ENCODE measurements at places on chromosomes 13 and 19.

GRCh38 chr13:33871207-33872004 is 53.5 kb downstream of the RFC3 start:
- H3K36me3 ChIP-seq, result peaks cover 8% of the 10 kb centered on the region
- H3K4me1 ChIP-seq, result peaks cover 4% of the 10 kb centered on the region
- no peak overlapping the region for H3K4me3 ChIP-seq
- H3K27ac ChIP-seq, result no peak overlapping the region
- DNase-seq, result no peak

DNA sequence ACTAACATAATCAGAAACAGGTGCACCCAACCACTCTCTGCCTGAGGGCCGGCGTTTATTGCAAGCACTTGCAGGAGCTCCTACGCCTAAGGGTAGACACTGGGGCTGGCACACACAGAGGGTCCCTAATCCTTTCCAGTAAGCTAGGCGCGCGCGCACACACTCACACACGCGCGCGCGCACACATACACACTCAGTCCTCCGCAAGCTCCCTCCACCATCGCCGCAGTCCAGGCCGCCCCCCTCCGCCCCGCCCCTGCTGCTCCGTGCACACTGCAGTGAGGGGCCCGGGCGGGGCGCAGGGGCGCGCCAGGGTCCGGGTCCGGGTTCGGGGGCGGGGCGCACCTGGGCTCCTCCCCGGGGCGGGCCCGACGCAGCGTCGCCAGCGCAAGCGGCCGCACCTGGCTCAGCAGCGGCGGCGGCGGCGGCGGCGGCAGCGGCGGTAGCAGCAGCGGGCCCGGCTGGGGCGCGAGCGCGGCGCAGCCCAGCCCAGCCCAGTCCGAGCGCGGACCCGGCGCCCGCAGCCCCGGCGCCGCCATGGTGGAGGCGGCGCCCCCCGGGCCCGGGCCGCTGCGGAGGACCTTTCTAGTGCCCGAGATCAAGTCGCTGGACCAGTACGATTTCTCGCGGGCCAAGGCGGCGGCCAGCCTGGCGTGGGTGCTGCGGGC is at the start of gene CAMSAP3:
Gene CAMSAP3 (plus strand): TSS at position 398 of the 668 bp plus-strand sequence. CDS start 140 bp downstream, at position 538.
- H3K27me3 ChIP-seq, result peaks cover 17% of the 10 kb centered on the region
- no peak within 1 kb of the TSS for H3K27ac ChIP-seq
- peak within 1 kb of the TSS; percentile 79 for H3K4me3 ChIP-seq
- DNase-seq, result peak; percentile 90

GRCh38 chr13:106986687-106987426 is 418.9 kb upstream of the ARGLU1 start:
- peaks cover 22% of the 10 kb centered on the region for H3K4me1 ChIP-seq
- no peak overlapping the region for H3K4me3 ChIP-seq
- peak overlapping the region; percentile 5 for H3K27ac ChIP-seq
- no peak for DNase-seq

- no peaks in the 10 kb centered on the region for H3K36me3 ChIP-seq
- no peak for DNase-seq
- H3K4me1 ChIP-seq, result peaks cover 7% of the 10 kb centered on the region
Observed at GRCh38 chr13:68813180-68813796, 1294.3 kb upstream of the ATXN8OS start.

- H3K4me3 ChIP-seq, result no peak overlapping the region
- H3K27ac ChIP-seq, result no peak overlapping the region
- H3K27me3 ChIP-seq, result no peaks in the 10 kb centered on the region
- no peak for DNase-seq
- H3K4me1 ChIP-seq, result peaks cover 32% of the 10 kb centered on the region
Observed at GRCh38 chr13:66313413-66313812, 916.7 kb downstream of the PCDH9 start.

- no peak overlapping the region for H3K4me3 ChIP-seq
- H3K27ac ChIP-seq, result no peak overlapping the region
- H3K36me3 ChIP-seq, result no peaks in the 10 kb centered on the region
- no peak for DNase-seq
Observed at GRCh38 chr19:30512176-30513081, 140.2 kb downstream of the ZNF536 start.

DNA sequence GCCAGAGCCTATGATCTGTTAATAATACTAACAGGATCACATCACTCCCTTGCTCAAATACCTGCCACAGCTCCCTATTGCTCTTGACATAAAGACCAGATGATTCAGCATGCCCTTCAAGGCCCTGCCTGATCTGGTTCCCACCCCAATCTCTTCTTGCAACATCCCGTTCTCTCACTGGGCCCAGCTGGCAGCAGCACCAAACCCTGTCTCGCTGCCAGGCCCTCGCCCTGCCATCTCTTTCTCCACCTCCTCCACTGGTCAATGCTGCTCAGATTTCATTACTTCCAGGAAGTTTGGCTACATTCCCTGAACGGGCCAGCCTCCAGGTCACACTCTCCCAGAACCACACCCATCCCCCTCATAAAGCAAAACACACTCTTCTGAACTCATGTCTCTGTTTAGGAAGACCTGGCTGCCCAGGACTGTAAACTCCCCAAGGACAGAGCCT is 8.6 kb upstream of the BCAT2 start:
- peaks cover 22% of the 10 kb centered on the region for H3K27me3 ChIP-seq
- DNase-seq, result no peak
- H3K4me3 ChIP-seq, result no peak overlapping the region

DNA sequence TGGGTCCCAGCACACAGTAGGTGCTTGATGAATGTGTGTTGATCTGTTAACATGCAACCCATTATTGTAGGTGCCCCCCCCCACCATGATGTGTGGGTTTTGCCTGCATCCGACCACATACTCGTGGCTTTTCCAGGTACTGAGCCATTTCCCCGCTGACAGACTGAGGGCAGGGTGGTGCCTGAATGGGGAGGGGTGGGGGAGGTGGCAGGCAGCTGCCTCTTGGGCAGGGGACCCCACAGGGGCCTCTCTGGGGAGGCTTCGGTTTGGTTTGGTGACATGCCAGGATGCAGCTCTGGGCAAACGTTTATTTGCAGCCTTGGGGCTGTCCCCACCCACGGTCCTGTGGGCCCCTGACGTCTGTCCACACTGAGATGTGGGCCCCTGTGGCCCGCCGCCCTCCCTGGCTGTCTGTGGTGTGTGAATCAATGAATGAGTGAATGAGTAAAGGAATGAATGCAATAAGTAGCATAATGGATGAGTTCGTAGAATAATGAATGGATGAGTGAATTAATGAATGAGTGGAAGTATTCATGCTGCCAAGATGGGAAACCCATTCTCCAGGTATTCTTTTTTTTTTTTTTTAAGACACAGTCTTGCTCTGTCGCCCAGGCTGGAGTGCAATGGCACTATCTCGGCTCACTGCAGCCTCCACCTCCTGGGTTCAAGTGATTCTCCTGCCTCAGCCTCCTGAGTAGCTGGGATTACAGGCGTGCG is 9.0 kb upstream of the JUND start:
- peak overlapping the region; percentile 90 for H3K27ac ChIP-seq
- H3K27me3 ChIP-seq, result peaks cover 6% of the 10 kb centered on the region
- H3K4me1 ChIP-seq, result peaks cover 57% of the 10 kb centered on the region
- H3K4me3 ChIP-seq, result peak overlapping the region; percentile 83
- H3K36me3 ChIP-seq, result no peaks in the 10 kb centered on the region

GRCh38 chr13:108669381-108669780 is 40.0 kb downstream of the MYO16 start:
- peaks cover 13% of the 10 kb centered on the region for H3K36me3 ChIP-seq
- H3K4me1 ChIP-seq, result no peaks in the 10 kb centered on the region
- no peak overlapping the region for H3K27ac ChIP-seq
- no peaks in the 10 kb centered on the region for H3K27me3 ChIP-seq
- DNase-seq, result no peak
